ENCODE measurements at places on chromosomes 5 and 9.

- DNase-seq, result no peak
These were observed 219.4 kb downstream of the NMUR2 start for GRCh38 chr5:152185547-152186245.

- no peak for DNase-seq
These were observed 301.3 kb upstream of the IRX4 start for GRCh38 chr5:2184026-2184366.

GRCh38 chr9:71737455-71737854 is 30.9 kb downstream of the CEMIP2 start:
- no peak for DNase-seq

- no peak for DNase-seq
These were observed 43.8 kb downstream of the SLC38A9 start for GRCh38 chr5:55668356-55668755.

- DNase-seq, result no peak
These were observed 133.2 kb upstream of the ZNF618 start for GRCh38 chr9:113742878-113743277.

- no peak for DNase-seq
These were observed 27.7 kb downstream of the PARP8 start for GRCh38 chr5:50694027-50694590.

- no peak for DNase-seq
These were observed 31.8 kb upstream of the NANS start for GRCh38 chr9:98024702-98025101.

- no peak for DNase-seq
These were observed 298.2 kb downstream of the KIF4B start for GRCh38 chr5:155311721-155312120.

- no peak for DNase-seq
These were observed 341.7 kb upstream of the TYRP1 start for GRCh38 chr9:12351293-12352044.

GRCh38 chr9:136544548-136544963 is 1.3 kb downstream of the NOTCH1 start:
- no peak for DNase-seq

GRCh38 chr5:127446626-127447025 is 70.8 kb upstream of the PRRC1 start:
- DNase-seq, result no peak

- DNase-seq, result no peak
These were observed 13.0 kb downstream of the SMIM3 start for GRCh38 chr5:150791536-150791935.

GRCh38 chr5:115588640-115589039 is 13.6 kb downstream of the TICAM2 start:
- DNase-seq, result no peak
